ENCODE measurements at places on chromosomes 12 and 14.

GRCh38 chr12:48940181-48940580 lies 14.9 kb upstream of the FKBP11 start:
- DNase-seq = peak; percentile 25

DNA sequence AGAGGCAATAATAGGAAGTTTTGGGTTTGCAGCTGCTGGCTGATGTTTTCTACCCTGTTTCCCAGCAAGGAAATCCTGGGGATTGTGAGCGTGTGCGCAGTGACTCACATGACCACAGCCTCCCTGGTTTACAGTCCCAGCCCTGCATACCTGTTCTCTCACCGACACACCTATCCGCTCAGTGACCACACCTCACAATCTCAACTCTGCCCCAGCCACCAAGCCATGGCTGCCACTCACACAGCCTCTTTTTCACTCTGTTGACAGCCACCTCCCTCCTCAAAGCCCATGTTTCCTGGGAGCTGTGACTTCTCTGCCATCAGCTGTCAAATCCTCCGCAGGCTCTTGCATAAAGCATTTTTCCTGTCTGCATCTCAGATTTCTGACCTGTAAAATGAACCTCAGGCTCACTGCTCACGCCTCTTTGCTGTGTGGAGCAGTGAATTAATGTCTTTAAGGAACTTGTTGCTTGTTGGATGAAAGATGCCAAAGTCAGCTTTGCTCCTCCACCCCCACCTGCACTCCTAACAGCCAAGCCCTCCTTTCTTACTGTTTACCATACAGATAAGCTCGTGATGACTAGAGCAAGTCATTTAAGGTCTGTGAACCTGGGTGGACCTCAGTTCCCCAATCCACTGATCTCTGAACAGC lies 43.5 kb downstream of the B4GALNT3 start:
- DNase-seq = peak; percentile 46

DNA sequence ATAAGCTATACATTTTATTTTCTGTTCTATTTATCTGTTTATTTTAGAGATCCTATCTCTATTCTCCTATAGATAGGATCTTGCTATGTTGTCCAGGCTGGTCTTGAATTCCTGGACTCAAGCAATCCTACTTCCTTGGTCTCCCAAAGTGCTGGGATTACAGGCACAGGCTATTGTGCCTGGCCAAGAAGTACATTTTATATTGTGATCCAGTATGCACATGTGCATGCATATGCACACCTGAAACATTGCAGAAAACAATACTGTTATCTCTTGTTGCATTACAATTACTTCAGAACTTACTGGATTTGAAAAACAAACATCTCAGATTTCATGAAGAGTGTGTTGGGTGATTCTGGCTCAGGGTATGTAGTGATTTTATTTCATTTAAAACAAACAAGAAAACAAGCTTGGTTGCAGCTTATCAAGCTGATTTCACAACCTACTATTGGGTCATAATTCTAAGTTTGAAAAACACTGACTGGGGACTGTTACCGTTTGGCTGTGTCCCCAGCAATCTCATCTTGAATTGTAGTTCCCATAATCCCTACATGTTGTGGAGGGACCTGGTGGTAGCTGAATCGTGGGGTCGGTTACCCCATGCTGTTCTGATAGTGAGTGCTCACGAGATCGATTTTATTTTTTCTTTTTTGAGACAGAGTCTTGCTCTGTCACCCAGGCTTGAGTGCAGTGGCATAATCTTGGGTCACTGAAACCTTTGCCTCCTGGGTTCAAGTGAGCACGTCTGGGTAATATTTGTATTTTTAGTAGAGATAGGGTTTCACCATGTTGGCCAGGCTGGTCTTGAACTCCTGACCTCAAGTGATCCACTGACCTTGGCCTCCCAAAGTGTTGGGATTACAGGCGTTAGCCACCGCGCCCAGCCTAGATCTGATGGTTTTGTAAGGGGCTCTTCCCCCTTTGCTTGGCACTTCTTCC lies 31.3 kb downstream of the ERC1 start:
- DNase-seq = no peak

- DNase-seq = no peak
These were observed 16.1 kb upstream of the CHGA start for GRCh38 chr14:92906823-92907222.

DNA sequence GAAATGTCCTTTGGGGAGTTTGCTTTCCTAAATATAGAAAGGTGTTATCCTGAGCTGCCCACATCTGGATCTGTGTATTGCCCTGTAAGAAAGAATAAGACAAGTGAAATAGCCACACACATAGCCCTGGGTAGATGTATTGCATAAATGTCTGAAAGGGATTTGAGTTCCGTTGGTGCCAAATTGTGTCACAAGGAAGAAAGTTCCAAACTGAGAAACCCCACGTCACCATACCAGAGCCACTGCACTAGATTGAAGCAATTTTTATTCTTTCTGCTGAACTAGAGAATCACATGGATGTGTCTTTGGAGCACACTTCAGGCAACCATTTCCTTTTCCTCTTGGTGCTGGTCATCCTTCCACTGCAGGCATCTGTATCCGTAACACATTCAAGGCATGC lies 5.0 kb downstream of the RNASE9 start:
- no peak for DNase-seq

GRCh38 chr14:100022772-100023451 lies 42.3 kb upstream of the EVL start:
- DNase-seq = no peak

DNA sequence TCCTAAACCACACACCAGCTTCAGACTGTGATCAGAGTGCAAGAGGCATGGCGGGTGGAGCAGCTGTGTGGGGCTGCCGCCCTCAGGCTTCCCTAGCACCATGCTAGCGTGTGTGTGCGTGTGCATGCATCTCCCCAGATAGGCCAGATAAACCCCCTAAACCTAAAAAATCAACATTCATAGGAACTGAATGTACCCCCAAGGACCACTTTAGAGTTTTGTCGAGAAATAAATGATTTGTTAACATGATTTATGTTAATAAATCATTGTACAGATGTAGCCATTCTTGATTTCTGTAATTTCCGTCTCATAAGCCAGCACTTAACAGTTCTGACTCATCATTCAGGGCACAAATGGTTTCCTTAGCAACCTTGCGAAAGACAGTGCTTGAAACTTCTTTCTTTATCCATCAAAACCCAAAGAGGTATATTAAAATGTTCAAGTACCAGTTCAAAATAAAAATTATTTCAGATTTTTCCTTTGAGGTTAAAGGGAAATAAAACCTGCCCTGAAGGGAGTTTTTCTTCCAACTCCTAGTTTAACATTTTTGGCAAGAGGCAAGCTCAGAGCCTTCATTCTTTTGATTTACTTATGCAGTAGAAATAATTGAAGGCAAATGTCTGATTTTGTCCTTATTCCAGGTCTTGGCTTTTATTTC lies 206.2 kb upstream of the RGS6 start:
- no peak for DNase-seq

GRCh38 chr12:68422956-68423574 lies 90.9 kb upstream of the MDM1 start:
- no peak for DNase-seq

GRCh38 chr12:124378926-124379325 lies 84.0 kb downstream of the RFLNA start:
- DNase-seq = no peak

GRCh38 chr12:96811083-96811482 lies 96.0 kb upstream of the NEDD1 start:
- DNase-seq = no peak

DNA sequence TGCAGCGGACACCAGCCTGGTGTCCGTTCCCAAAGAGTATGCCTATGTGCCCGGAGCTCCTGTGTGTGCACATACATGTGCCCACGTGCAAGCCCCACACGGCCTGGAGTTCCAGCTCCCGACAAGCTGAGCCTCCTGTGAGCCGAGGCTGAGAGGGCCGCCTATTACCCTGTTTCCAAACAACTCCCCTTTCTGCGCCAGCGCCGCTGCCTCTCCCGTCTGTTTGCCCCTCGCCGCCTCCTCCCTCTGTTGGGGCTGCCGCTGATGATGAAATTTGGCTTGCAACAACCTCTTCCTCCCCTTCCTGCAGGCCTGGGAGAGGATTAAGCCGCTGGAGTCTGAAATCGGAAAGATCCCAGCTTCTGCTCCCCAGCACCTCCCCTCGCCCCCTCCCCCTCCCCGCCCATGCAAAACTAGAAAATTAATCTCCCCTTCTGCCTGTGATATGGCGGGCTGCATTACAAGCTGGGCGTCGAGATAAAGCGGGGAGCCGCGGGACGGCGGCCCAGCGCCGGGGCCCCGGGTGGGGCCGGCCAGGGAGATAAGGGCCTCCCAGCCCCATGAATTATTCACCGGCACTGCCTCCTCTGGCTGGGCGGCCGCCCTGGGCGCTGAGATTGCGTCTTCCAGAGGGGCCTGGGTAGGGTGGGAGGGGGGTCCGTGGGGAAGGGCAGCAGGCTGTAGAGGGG lies 6.8 kb upstream of the ASIC1 start:
- DNase-seq = peak; percentile 57

- no peak for DNase-seq
These were observed 147.7 kb upstream of the BCL2L14 start for GRCh38 chr12:11923067-11923466.
